Midbrain (tissue), 1 donor: ENCODE measurements at places on chromosomes 11 and 22.
A peak's percentile ranks its signal among the peaks of the same experiment; 100 is the strongest.

GRCh38 chr11:134450186-134450585 lies 38.1 kb upstream of the B3GAT1 start:
- no peak for DNase-seq

DNA sequence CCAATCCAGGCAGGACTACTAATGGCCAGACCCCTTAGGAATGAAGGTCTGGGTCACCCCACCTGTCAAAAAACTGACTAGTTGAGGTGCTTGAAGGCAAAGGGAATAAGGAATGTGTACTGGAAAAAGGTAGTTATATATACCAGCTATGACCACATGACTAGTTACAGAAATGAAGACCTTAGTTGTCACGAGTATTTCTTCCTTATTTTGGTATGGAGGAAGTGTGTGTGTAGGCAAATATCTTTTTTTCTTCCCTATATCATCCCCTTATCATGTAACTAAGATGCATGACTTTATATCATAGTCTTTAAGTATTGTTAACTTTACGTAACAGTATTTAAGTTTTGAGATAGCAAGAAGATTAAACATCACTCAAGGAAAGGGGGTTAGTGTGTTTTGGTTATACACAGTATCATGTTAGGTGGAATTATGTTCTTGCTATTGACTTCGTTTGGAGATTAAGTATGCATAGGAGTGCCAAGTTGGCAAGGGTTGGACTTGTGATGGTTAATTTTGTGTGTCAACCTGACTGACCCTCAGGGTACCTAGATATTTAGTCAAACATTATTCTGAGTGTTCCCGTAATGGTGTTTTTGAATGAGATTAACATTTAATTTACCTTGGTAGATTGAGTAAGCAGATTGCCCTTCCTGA lies 38.2 kb upstream of the NARS2 start:
- no peak for DNase-seq

- no peak for DNase-seq
Measured at GRCh38 chr22:26322179-26322905, 106.7 kb upstream of the ASPHD2 start.

DNA sequence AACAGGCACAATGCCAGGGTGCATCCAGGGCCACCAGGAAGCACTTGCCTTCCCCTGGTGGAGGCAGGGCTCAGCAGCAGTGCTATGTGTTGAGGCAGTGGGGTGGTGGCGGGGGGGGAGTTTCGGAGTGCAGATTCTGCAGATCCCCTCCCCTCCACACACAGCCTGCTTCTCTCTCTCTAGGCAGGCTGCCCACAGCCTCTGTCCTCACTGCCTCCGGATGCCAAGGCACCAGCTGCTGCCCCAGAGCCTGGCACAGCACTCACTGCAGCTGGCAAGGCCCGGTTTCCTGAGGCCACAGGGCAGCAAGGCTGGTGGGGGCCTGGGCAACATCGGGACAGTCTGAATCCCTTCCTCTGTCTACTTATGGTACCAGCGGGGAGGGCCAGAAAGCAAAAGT lies 35.8 kb downstream of the NRXN2 start:
- DNase-seq: peak; percentile 97

DNA sequence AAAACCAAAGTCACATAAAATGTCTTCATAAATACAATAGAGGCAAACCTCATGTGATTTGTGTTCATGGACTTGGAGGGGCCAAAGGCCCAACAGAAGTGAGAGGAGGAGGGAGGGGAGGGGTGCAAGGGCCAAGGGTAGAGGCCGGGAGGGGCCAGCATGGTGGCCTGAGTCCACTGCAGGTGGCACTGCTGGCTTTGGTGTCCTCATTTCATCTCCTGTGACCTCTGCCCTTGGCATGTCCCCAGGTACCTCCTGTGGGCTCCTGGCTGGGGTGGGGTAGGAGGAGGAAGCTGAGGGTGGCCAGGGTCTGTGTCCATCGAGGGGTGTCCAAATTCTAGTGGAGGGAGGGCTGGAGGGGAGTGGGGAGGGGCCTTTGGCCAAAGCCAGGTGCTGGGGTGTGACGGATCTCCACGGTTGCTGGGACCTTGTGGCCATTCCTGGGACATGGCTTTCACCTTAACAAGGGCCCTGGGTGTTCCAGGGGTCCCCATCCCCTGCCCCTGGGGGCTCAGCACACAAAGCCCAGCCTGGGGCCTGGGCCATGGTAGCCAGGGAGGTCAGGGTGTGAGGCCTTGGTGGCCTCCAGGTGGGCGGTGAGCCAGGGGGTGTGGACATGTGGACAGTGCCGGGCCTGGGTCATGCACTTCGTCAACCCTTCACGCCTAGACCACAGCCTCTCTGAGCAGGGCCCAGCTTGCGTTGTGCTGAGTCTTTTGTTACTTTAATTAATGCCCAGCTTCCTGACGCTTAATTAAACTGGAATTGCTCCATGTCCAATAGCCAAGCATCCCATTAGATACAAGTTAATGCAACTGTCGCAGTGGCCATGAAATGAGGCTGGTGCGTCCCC lies 20.7 kb upstream of the CCDC188 start:
- no peak for DNase-seq

- DNase-seq: no peak
Measured at GRCh38 chr11:14202251-14203196, 156.5 kb downstream of the RRAS2 start.

DNA sequence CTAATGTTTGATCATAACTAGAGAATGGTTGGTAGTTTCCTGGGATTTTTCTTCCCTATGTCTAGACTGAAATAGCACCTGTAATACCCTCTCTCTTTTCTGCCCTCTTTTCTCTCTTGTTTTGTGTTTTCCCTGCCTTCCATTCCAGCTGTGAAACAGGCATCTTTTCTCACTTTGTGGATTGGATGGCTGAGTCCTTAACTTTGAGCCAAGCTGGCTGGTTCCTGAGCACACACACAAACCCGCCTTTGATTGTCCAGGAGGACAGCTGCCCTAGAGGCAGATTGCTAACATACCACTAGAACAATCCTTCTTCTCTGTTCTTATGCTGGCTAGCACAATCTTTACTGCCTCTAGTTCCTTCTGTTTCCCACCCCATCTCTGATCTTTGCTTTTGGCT lies 17.7 kb downstream of the CTNND1 start:
- DNase-seq: peak; percentile 70

DNA sequence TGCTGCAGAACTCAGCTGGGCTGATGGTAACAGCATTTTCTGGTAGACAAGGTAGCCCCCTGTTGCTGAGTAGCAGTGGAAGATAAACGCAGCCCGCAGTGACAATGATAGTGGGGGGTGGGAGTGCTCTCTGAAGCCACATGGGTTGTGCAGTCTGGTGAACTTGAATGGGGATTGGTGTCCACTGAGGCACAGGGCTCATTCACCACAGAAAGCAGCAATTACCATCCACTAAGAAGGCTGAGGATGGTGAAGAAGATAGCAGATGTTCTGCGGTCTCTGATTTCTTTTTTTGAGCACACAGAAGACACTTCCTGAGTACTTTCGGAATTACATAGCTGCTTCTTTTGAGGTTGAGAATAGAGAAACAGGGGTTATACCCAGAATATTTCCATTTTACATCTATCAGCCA lies 150.3 kb downstream of the LRRC4C start:
- no peak for DNase-seq

GRCh38 chr11:14096606-14097005 lies 134.1 kb downstream of the SPON1 start:
- no peak for DNase-seq

DNA sequence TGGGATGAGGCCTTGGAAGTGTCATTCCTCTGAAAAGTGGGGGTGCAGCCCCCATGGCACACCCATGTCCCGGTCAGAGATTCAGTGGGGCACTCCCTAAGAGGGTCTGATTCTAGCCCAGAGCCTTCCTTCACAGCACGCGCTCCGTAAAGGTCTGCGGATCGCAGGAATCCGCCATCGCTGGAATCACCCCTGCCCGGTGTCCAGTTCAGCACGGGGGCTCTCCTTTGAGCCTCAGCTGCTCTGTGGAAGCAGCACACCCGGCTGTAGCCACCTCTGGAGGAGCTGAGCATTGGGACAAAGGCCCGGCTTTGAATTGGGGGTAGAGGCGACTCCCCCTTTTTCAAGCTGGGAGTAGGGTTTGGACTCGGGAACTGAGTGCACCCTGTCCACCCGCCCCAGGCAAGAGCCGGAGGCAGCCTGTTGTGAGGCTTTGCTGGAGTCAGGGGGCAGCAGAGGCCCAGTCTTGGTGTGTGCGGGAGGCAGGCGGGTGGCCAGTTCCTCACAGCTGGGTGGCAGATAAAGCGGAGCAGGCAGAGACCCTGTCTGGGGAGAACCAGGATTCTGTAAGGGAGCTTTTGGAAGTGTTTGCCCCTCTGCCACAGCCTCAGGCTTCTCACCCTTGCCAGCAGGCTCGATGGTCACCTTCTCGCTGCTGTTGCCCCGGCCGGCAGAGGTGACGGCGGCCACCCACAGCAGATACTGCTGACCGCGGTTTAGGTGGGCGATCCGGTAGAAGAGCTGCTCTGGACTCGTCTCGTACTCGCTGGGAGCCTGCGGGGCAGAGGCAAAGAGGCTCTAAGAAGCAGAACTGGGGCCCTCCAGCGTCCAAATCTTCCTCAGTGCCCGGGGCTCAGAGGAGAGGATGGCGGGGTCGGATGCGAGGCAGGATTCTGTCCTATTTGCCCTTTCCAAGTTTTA lies 115.9 kb downstream of the CEP164 start:
- peak; percentile 73 for DNase-seq

DNA sequence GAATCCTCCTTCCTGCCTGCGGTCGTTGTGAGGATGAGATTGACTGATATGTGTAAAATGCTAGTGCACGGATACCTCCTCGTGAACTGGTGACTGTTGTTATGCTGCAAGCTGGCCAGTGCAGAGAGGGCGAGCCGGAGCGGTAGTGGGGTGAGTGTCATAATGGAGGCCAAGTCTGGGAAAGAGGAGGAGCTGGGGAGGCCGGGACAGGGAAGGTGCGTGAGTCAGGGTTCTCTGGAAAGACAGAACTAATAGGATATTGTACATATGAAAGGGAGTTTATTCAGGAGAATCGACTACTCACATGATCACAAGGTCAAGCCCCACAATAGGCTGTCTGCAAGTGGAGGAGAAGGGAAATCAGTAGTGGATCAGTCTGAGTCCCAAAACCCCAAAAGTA lies 56.8 kb upstream of the FADD start:
- no peak for DNase-seq

DNA sequence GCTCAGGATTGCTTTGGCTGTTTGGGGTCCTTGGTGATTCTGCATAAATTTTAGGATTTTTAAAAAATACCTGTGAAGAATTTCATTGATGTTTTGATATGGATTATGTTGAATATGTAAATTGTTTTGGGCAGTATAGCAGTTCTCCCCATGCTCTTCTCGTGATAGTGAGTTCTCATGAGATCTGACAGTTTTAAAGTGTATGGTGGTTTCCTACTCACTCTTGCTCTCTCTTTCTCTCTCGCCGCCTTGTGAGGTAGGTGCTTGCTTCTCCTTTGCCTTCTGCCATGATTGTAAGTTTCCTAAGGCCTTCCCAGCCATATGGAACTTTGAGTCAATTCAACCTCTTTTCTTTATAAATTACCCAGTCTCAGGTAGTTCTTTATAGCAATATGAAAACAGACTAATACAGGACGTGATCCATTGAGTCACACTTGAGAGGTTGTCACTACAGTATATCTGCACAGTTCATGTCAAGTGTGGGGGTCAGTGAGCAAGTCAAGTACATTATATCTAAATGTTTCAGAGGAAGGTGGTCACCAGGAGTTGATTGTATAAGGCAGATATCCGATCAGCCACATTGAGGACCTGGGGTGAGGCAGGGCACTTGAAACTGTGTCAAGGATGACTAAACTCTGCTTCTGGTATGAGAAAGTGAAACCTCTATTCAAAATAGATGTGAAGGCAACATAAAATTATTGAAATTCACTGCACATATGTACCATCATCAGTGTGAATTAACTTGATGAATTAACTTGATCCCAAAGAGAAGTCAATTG lies 70.7 kb upstream of the CCDC179 start:
- no peak for DNase-seq

DNA sequence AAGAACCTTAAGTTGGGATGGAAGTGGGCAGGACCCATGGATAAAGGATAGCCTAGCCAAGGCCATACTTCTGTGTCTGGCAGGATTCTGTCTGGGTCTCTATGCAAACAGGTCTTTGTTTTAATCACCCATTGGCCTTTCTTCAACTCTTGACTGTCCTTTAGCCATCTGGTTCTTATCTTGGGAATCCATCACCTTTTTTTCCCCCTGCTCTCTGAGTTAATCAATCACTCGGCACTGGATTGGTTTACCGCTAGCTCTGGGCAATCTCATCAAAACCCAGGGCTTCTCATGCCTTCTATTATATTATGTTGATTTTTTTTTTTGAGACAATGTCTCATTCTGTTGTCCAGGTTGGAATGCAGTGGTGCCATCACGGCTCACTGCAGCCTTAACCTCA lies 1.8 kb upstream of the RNF169 start:
- no peak for DNase-seq

GRCh38 chr11:103055221-103055890 lies 36.6 kb downstream of the DCUN1D5 start:
- peak; percentile 68 for DNase-seq

DNA sequence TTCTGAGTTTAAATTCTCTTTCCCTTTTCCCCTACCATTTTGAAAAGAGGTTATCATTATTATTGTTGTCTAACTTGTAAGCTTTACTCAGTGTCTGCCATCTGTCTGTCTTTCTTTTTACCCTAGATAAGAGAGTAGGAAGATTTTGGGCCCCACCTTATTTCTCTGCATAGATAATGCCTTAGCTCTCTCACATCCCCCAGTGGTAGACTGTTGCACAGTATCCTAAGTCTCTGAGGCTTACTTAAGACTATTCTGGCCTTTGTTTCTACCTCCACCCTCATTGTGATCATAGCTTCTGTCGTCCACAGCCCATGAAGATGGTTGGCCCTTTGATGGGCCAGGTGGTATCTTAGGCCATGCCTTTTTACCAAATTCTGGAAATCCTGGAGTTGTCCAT lies 3.6 kb upstream of the OR51L1 start:
- DNase-seq: no peak

GRCh38 chr22:30668386-30668710 lies 673 bp upstream of the DUSP18 start:
- no peak for DNase-seq

DNA sequence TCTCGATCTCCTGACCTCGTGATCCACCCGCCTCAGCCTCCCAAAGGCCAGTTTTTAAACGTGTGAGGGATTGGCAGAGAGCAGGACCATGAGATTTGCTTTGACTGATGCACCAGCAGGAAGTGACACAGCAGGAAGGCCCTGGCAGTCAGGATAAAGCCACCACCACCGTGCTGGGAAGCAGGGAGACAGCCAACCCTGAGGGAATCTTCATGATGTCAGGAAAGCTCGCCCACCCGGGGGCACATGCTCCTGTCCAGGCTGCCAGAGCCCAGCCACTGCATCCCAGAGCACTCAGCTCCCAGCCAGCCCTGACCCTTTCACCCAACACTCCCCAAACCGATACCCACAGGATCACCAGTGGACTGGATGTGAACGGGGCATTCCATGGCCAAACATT lies 6.1 kb downstream of the TUBGCP6 start:
- no peak for DNase-seq

GRCh38 chr11:7072401-7073028 lies 16.3 kb upstream of the RBMXL2 start:
- DNase-seq: no peak

- DNase-seq: no peak
Measured at GRCh38 chr11:1935156-1936071, 11.7 kb upstream of the MRPL23 start.

GRCh38 chr11:19107125-19107524 lies 9.8 kb upstream of the ZDHHC13 start:
- no peak for DNase-seq

- peak; percentile 55 for DNase-seq
Measured at GRCh38 chr11:62061356-62062222, 62.2 kb upstream of the INCENP start.
